Stimulated activated CD4-positive, alpha-beta T cell treated with anti-CD3 and anti-CD28 coated beads, Interleukin-4, amount 100 ng/mL, for 1 hour (primary cell): ENCODE measurements at places on chromosomes 1 and 21.

GRCh38 chr1:151953409-151954094 lies 40.1 kb downstream of the S100A10 start:
- no peak for DNase-seq

GRCh38 chr1:153628638-153629342 lies 556 bp downstream of the S100A1 start:
- DNase-seq, result no peak

DNA sequence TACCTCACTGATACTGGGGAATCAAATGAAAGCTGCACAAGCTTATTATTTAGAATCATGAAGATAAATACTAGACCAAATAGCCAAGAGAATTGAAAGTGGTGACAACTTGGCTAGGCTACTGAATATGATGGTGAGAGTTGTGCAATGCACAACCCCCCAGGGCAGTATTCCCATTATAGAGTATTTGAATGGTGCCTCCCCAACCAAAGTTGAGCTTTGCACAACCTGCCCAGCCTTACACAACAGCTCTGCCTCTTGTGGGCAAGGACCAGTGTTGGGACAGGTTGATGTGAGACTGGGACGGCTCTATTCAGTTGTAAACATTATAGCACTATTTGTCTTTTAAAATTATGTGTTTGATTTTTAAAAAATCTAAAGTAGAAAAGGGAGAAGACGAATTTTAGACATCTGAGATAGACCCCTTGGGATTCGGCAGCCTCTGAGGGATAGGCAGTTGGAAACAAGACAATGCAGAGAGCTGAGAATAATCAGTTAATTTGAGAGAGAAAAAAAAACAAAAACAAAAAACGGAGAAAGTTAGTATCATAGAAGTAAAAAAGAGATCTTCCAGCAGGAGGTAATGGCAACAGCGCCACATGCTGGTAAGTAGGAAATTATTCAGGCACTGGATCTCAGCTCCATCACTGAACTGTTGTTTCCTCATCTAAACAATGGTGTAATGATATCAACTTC lies 91.0 kb upstream of the KCNA3 start:
- DNase-seq, result peak; percentile 34

DNA sequence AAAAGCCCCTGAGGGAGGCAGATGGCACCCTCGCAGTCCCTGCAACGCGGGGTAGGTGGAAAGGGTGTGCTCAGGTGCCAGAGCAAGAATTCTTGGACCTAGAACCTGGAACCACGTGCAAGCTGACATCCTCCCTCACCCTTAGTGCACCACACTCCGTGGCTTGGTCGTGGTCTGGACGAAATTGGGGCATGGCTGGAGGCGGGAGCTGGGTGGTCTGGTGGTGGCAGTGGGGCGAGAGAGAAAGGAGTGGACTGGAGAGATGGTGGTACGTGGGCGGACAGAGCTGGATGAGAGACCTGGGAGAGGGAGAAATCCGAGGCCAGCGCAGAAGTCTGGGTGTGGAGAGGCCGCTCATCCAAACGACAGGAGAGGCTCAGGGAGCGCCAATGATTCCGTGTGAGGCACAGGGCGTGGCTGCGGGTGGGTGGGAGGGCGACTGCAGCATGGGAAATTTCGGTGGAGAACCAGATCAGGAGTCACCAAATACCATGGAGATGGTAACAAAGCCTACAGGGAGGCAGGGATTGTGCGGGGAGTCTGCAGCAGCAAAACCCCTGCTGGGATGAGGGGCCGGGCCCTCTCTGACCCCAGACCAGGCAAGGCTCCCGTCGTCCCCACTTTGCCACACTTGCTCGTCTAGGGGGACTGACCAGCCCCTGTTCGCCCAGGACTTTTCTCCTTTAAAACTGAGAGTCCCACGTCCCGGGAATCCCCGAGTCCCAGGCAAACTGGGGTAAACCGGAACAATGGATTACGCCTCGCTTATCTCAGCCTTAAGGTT lies 31.9 kb downstream of the CDCP2 start:
- no peak for DNase-seq

DNA sequence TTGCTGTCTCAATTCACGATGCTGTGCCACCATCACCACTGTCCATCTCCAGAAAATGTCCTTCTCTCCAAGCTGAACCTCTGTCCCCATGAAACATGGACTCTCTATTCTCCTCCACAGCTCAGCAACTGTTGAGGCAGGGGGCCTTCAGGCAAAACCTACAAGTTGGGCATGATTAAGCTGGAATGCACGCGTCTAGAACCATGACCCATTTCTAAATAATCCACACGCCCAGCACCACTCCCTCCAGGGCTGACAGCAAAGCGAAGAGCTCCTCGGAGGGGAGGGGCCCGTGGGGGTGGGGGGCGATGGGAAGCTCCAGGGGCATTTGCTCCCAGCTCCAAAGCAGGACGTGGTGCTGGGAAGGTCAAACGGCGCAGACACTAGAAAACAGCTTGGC lies 3.3 kb upstream of the HES5 start:
- DNase-seq, result no peak

DNA sequence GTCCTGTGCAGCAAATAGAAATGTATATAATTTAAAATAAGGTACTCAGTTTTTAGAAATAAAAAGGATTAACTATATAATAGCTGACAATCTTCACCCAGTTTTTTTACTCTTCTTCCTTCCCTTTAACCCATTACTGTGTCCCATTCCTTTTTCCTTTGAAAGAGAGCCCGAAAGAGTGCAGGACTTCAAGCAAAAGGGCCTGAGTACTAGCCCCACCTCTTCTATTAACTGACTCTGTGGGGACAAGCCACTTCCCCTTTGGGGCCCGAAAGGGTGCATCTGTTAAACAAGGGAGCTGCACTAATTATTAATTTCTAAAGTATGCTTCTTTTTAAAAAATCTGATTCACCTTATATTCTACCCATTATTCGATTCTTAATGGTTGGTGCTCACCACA lies 3.3 kb downstream of the USP24 start:
- DNase-seq, result no peak

DNA sequence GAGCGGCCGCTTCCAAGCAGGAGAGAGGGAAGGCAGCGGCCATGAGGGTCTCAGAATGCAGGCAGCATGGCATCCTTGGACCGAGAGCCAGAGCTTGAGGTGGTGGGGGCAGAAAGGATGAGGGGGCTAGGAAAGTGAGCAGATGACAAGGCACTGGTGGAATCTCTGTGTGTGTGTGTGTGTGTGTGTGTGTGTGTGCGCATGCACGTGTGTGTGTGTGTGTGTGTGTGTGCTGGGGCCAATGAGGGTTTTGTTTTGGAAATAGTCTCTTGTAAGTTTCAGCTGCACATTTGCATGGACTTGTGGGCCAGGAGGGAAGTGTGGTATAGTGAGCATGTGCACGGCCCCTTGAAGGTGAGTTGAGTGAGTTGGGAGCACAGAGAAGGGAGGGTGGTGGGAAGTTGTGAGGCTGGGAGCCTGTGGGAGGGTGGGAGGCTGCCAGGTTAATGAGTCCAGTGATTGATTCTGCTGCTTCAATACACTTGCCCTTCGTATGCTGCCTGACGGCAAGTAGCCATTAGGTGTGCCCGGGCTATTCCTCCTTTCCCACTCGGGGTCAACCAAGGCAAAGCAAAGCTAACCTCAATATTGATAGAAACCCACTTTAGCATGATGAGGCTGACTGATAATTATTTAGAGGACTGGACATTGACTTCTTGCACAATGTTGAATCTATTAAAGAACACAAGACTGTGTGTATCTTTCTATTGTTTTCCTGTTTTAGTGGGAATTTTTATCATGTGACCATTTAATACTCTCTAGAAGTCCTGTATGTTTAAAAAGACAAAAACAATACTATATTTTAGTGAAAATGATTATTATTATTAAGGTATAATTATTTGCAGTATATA lies 80.3 kb downstream of the PROX1 start:
- no peak for DNase-seq

GRCh38 chr1:230282157-230282556 lies 144.0 kb downstream of the PGBD5 start:
- no peak for DNase-seq

DNA sequence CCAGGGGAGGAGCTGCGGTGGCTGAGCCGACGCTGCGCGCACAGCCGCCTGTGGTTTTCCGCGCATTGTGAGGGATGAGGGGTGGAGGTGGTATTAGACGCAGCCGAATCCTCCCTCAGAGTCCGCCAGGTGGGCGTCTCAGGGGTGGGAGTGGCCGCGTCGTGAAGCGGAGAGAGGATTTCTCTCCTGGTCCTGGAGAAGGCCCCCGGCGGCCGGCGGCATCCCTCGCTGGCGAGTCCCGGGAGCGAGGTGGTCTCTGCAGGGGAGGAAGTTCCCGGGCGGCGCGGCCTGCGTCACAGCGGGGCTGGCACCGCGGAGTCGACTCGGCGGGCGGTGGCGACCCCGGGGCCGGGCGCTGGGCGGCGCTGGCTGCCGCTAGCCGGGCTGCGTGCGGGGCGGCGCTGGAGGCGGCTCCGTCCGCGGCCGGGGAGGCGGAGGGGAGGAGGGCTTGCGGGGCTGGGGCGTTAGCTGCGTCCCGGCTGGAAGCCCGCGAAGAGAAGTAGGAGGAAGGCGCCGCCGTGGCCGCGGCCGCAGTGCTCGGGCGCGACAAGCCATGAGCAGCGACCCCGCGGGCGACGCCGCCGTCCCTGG lies at the start of gene LRRC8C:
TSS of gene LRRC8C (plus strand) at position 464 of the 591 bp plus-strand sequence. CDS start 53,354 bp downstream, outside the sequence.
- peak; percentile 88 for DNase-seq

DNA sequence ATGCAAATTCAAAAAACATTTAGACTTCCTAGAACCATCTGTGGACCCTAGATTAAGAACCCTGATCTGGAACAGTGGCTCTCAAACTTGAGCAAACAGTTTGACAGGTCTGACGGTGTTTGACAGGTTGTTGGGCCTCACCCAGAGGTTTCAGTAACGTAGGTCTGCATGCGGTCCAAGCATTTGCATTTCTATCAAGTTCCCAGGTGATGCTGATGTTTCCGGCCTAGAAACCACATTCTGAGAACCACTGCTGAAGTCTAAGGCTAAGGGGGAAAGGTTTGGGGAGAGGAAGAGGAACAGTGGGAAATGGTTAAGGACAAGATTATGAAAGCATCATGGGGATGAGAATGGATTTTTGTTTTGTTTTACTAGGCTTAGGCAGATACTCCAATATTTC lies 48.6 kb downstream of the MDM4 start:
- no peak for DNase-seq

DNA sequence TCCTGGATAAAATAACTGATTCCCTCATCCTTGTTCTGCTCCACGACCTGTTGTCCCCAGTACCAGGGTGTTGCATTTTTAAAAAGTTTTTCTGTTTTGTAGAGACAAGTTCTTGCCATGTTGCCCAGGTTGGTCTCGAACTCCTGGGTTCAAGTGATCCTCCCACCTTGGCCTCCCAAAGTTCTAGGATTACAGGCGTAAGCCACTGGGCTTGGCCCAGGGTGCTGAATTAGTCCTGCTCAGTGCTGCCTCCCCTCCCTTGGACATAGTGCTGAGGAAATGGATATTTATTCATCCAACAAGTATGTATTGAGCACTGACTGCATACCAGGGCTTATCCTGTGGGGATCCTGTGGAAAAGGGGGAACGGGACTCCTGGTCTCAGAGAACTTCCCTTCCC lies 126.4 kb downstream of the PTPRU start:
- no peak for DNase-seq

DNA sequence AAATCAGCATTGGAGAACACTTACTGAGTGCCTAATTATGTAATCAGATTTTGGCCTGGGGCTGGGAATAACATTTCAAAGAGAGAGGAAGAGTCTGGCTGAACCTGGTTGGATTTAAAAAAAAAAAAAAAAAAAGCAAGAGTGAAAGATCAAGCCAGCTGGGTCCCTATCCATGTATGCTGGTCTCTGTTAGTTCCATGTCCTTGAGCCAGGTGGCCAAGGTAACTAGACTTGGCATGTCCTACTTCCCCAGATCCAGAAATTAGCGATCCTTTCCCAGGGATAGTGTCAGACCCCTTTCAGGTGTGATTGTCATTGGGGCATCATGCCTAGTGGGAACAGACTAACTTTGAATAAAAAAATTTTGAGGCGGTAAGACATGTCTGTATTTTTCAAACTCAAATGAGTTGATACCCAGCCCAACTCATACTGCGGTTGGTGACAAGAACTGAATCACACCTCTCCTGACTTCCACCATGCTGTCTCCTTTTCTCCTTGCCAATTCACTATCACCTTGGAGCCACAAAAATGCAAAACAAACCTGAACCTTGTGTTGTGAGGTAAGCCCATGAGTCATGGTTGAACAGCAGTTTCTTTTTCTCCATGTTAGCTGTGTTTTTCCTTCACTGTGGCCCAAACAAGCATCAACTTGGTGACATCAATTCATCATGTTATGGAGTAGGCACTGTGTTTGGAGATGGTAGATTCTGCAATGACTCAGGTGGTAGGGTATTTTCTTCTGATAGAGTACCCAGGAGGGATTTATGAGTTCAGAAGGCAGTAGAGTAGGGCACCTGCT lies 24.5 kb upstream of the PPP2R5A start:
- no peak for DNase-seq

DNA sequence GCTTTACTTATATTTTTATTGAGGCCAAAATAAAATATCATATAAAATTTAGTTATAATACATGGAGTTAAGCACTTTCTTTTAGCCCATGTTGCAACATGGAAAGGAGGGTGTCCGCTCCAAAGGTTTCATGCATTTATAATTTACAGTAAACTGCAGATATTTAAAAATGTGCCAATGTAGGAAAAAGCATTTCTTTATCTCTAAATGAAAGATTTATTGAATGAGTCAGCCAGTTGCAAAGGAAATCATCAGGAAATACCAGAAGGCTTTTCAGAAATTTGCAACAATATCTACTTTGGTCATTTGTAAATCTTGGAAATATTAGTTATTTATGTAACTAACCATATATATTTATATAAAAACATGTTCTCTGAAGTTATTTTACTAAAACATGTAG lies 12.1 kb downstream of the ATP6V1G3 start:
- no peak for DNase-seq
